ENCODE measurements at places on chromosomes 7 and 10.

DNA sequence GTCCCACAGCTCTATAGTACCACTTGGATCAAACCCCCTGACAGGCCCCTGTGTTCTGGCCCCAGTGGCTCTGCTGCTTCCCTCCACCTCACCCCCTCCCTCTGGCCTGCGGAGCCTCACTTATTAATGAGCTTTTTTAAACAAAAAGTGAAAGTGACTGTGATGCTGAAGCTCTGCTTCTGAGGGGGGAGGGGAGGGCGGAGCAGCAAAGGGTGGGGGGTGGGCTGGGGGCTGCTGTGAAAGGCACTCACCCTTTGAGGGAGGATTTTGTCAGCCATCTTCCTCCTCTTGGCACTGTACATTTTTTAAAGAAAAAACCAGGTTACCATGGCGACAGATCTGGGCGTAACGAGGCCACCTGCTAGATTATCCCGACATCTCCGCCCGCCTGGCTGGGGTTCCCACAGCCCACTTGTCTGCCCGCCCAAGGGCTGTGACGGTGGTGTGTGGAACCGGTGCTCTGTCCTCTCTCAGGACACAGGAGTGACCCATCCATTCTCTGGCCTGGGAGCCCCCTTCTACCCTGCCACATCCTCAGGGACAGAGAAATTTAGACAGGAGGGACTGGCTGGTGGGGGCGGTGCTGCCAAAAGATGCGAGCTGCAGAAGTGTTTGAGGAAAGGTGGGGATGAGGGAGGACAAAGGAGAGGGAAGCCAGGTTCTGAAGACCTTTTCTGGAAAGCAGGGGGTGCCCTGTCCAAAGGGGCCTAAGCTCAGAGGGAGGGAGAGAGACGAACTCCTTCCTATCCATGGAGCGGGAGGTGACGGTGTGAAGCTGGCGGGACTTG lies 4.9 kb downstream of the SMARCD3 start:
- peak; percentile 52 for DNase-seq

GRCh38 chr10:113562069-113562468 lies 9.2 kb downstream of the HABP2 start:
- no peak for DNase-seq

- DNase-seq = peak; percentile 19
These were observed 99.1 kb downstream of the ZNF680 start for GRCh38 chr7:64463636-64464375.

DNA sequence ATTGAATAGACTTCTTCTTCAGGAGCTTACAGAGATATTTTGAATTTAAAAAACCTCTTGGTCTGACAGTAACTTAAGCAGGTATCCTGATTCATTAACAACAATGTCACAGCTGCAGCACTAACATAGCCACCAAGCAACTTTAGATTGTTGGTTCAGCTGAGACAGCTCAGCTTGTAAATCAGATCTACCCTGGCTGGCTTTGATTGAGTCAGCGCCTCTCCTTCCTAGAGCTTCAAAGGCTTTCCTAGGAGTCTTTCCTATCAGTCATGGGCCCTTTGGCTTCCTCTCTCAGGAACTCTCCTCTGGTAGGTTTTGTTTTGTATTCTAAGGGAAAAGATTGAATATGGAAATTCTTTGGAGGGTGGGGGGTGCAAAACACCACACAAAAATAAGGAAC lies 70.7 kb upstream of the STEAP4 start:
- DNase-seq = no peak

DNA sequence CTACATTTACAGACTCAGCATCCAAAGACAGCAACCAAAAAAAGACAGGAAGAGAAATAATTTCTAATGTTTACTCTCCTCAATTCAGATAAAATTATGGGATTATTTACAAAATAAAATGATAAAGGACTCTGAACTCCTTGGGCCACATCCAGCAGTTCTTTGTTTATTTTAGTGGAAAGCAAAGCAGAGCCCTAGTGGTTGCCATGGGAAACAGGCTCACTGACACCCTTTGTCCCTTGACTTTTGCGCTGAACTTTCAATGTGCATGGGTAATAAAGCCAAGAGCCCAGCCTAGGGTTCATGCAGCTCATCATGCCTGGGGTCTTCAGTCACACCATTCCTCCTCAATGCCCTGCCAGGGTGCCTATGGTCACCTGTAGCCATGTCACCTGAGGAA lies 442.6 kb upstream of the IGFBP3 start:
- DNase-seq = no peak

DNA sequence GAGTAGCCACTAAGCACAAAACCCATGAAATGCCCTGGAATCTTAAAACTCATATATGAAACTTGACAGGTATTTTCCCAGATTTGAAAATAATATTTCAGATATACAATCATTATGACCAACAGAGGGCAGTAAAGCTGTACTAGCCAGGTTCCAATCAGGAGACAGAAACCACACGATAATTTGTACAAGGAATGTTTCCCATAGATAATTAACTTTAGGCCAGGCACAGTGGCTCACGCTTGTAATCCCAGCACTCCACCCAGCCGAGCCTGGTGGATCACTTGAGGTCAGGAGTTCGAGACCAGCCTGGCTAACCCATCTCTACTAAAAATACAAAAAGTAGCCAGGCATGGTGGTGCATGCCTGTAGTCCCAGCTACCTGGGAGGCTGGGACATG lies 31.0 kb upstream of the NUB1 start:
- DNase-seq = no peak

GRCh38 chr10:996031-996430 lies 7.8 kb downstream of the GTPBP4 start:
- DNase-seq = no peak

GRCh38 chr10:128929767-128930166 lies 537.3 kb upstream of the MGMT start:
- no peak for DNase-seq

DNA sequence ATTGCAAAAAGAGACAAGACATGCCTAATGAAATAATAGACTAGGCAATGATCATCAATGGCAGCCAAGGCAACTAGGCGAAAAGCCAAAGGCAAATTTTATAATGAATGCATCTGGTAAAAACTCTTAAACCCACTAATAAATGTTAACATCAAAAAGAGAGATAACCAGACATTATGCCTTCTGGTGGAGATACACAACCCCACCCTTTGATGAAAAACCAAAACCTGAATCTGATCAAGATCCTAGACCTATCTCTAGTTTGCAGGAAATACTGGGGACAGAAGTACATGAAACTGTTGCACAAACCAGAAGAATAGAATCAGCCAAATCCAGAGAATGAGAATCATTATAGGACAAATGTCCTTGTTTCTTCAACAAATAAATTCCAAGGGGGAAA lies 22.0 kb upstream of the GSAP start:
- no peak for DNase-seq

GRCh38 chr10:16527452-16527851 lies 5.8 kb upstream of the C1QL3 start:
- DNase-seq = no peak

DNA sequence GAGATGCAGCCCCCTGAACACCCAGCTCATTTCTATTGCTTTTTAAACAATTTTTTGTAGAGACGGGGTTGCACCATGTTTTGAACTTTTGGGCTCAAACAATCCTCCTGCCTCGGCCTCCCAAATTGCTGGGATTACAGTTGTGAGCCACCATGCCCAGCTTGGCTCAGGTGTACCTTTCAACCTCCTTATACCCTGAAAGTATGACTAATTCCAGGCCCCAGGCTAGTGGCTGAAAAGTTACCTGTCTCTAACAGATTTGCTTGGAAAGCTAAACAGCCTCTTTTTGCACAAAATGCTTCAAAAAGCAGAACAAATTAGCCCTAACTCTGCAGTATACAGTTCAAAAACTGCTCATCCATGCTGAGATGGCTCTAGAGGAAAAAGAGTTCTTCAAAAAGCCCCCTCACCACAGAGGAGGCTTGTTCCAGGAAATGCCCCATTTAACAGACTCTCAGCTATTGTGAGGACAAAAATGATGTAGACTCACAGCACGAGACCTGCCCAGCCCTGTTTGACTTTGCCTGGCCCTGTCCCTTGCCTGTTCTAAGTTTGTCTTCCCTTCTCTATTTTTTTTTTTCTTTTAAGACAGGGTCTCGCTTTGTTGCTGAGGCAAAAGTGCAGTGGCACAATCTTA lies 13.4 kb upstream of the AP1S1 start:
- DNase-seq = no peak
